Left kidney (tissue), 8 donors: ENCODE measurements at places on chromosomes 16 and 17. TPM values are rescaled to one million over a fixed set of nuclear protein-coding genes. Genes with fewer than 3 reads are reported as not detected.
A peak's percentile ranks its signal among the peaks of the same experiment; 100 is the strongest.

DNA sequence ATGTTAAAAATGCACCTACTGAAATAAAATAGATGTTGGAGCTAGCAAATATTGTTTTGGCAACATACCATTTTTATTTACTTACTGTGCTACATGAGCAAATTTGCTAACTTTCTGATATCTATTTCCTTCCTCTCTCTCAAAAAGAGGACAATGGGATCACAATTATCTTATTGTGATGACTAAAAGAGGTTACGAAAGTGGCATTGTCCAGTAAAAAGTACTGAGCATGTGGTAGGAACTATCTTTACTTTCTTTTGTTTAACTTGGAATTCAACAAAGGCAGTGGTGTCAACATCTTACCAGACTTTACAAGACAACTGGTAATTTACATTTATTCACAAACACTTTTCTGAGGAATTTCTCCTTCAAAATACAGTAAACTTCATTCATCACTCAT lies 1542.6 kb upstream of the CDH8 start:
- DNase-seq = no peak

- DNase-seq = no peak
Observed at GRCh38 chr17:60750640-60751039, 73.0 kb downstream of the BCAS3 start.

DNA sequence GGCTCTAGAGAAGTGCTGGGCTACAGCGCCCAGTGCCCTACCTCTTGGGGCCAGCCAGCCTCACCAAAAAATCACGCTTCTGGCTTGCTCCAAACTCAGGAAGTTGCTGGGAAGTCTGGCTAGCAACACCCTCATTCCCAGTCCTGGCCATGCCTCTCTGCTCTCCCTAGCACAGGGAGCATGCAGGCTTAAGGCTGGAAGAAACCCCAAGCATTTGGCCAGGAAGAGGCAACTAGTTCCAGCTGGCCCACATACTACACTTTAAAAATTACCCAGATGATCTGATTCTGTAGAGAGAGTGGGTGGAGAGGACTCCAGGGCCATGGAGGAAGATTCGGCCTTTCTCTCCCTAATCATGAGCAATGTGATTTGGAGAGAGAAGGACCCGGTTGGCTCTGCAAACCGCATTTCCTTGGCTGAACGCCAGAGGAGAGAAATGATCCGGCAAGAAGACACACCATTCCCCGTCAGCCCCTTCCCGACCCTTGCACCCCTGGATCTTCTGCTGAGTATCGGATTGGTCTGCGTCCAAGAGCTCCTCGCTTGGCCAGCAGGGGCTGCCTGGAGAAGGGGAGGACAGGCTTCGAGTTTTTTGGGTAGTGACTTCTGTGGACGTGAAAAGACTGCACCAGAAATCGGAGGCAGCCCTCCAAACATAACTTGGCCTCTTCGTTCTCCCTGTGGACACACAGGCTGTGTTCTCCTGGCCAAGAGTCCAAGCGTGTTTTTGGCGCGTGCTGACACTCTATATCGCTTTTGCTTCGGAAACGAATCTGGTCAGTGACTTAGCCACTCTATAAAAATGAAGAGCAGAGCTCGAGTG lies 406.3 kb downstream of the WWOX start:
- DNase-seq = peak; percentile 42

DNA sequence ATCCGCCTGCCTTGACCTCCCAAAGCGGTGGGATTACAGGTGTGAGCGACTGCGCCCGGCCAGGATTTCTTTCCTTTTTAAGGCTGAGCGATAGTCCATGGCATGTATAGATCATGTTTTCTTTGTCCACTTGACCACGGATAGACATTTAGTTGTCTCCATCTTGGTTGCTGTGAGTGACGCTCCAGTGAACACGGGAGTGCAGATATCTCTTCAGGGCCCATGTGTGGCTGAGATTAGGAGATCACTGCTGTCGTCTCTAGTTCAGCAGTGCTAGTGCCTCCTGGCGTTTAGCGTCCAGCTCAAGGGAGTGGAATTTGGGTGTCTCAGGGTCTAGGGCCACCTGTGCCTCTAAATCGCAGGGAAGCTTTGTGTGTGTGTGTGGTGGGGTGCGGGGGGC lies 41.5 kb downstream of the ABCC1 start:
- DNase-seq = no peak

DNA sequence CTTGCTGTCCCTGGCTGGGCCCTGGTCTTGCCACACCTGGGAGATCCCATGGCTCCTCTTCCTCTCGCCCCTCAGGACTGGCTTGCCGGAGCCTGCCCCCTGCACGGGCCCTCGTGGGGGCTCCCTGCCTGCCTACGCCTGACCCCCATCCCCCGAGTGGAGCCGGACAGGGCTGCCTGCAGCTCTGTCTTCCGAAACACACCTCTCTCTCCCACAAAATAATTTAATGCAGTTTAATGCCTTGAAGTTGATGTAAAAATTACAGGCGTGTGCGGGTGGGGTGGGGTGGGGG lies 22.4 kb upstream of the SLC38A10 start:
- no peak for DNase-seq

DNA sequence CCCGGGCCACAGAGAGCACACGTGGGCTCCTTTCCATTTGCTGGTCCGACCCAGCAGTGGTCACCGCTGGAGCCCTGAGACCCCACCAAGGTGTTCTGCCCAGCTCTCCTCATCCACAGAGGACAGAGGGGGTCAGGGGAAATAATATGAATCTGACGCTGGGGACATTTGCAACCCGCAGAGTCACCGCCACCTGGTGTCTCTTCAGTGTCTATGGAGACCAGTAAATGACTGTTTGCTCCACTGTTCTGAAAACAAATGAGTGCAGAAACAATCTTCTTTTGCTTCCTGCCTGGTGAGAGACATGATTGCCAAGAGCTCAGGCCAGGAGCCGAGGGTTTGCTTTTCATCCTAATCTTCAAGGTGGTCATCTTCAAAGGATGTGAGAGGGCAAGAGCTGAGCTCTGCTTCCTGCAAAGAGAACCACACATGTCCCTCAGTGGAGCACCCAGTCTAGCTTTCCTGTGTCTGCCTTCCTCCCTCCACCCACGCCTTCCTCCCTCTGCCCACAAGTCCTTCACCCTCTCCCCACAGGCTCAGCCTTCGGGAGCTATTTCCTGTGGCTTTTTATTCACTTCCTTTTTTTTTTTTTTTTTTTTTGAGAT lies 14.7 kb upstream of the KLHDC4 start:
- no peak for DNase-seq

DNA sequence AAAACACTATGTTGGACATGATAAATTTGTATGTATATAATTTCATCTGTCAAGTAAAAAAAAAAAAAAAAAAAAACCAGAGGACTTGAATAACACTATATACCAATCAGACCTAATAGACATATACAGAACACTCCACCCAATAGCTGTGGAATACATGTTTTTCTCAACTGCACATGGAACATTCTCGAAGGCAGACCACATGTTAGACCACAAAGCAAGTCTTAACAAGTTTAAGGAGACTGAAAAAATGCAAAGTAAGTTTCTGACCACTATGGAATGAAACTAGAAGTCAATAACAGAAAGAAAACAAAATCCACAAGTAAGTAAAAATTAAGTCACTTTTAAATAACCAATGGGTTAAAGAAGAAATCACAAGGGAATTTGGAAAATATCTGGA lies 8.4 kb upstream of the CNTNAP4 start:
- no peak for DNase-seq

DNA sequence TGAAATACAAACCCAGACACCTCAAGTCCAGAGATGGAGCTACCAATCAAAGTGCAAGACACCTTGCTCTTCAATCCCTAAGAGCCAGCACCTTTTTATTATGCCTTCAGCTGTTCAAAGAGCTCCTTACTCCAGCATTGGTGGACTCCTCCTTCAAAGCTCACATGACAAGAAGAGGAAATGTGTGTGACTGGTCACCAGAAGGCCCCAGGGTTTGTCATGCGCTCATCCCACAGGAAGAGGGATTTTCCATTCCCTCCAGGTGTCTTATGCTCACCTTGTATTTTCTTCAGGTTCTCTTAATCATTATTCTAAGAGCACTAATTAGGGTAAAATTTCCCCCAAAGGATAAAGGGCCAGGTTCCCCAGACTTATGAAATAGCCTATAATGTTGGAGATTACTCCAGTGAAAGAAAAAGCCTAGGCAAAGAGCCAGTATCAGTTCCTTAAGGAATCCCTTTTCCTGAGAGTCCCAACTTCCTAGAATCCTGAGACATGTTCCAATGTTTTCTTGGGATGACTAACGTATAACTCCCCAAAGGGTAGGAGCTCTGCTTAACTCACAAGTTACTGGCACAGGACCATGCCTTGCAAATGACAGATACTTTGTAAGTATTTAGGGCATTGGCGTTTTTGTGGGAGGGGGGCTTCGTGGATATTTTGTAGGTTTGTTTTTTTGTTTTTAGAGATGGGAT lies 56.9 kb upstream of the SOX9 start:
- no peak for DNase-seq

DNA sequence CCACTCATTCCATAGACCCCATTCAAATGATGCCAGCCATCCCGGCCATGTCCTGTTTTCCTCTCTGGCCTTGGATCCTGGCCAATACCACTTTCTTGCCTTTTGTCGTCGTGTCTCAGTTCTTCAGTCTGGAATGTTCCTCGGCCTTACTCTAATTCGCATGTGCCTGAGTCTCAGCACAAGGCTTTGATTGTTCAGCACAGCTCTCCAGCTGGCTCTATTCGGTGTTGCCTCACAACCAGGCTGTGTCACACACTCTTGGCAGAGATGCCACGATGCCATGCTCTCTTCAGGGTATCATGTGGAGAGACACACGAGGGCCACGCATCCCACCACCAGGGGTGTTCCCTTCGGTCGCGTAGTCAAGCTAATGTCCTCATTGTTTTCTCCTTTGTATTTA lies 1.8 kb upstream of the VPS4A start:
- DNase-seq = no peak

- DNase-seq = no peak
Observed at GRCh38 chr17:2814049-2814448, 17.8 kb downstream of the RAP1GAP2 start.

The MEIOC gene
- 3.3 TPM for polyA plus RNA-seq

The TP53TG3 gene
- polyA plus RNA-seq = not detected

The RFFL gene
- 25.9 TPM for polyA plus RNA-seq

The KRTAP3-2 gene
- polyA plus RNA-seq = not detected

The STH gene
- polyA plus RNA-seq = not detected
